ENCODE measurements at places on chromosomes 2 and 18. TPM values are rescaled to one million over a fixed set of nuclear protein-coding genes. Genes with fewer than 3 reads are reported as not detected.

- DNase-seq = no peak
Measured at GRCh38 chr2:98040331-98040939, 44.7 kb upstream of the TMEM131 start.

Gene STARD6
- total RNA-seq = not detected

Gene UGGT1
- total RNA-seq = 42.8 TPM

Gene CYP26B1
- total RNA-seq = 1.2 TPM

Data from esophagus squamous epithelium (tissue), 5 donors.